ENCODE measurements at places on chromosomes 7 and 10. TPM values are rescaled to one million over a fixed set of nuclear protein-coding genes. Genes with fewer than 3 reads are reported as not detected.

Gene TLX1
- total RNA-seq, result not detected

Gene KIAA1549
- 40.6 TPM for total RNA-seq

Gene SSC4D
- 1.2 TPM for total RNA-seq

Gene ZNF727
- 0.25 TPM for total RNA-seq

Measured in temporal lobe (tissue), 4 donors.